Mesenteric fat pad (tissue), 1 donor: ENCODE measurements at places on chromosomes 7 and 10. TPM values are rescaled to one million over a fixed set of nuclear protein-coding genes. Genes with fewer than 3 reads are reported as not detected.

The PNLIPRP2 gene
- total RNA-seq = 1.1 TPM

The TMEM184A gene
- 0.16 TPM for total RNA-seq

The PLEKHS1 gene
- 0.13 TPM for total RNA-seq

The TRIM50 gene
- total RNA-seq = 0.71 TPM

DNA sequence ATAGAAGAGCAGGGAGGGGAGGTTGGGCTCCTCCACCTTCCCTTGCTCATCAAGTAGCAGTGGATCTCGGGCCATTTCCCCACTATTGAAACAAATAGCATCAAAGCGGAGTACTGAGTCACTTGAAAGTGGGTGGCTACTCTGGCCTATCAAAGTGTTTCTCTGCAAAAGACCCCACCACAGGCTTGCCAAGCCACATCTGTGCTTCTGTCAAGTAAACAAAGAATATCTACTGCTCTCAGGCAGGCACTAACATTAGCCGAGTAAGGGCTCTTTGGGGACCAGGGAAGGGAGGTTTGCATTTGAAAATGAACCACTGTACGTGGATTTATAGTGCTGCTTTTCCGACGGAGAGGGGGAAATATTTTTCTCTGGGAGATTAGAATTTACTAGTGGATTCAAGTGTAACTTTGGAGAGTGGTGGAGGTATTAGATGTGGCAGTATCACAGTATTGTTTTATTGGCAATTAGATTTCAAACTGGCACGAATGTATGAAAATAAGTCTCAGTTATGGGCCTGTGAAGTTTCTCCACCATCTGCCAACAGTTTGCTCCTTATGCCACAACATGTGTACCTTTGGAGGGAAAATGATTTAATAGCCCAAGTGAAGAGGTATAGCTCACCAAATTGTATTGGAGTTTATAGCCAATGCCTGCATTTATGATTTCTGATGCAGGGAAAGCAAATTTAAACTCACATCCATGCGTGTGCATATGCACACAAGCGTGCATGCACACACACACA is 97.5 kb downstream of the RPS24 start:
- DNase-seq = no peak

- no peak for DNase-seq
These were observed 345.9 kb downstream of the KIF20B start for GRCh38 chr10:90047243-90047729.

DNA sequence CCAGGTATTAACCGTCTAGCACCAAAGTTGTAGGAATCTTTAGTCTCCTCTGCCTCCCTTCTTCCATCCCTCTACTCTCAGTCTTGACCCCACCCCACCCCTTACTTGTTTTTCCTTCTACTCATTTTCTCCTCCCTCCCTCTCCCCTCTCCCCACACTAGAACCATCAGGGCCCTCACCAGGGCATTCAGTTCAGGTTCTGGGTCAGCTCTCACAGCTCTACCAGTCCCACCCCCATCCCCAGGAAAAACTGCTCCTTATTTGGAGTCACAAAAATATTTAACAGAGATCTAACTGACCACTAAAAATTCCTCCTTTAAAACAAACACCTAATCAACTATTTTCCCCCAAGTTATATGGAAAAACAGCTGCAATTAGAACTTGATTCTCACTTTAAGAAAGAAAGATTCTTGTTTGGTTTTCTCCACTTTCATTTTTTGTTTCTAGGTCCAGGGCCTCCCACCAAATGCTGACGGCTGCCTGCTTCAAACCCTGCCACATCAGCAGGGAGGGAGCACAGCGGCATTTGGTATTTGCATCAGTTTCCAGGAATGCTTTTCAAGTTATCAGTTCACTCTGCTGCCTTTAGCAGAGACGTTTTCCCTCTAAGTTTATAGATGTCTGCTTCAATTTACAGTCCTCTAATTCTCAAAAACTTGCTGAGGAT is 2.8 kb upstream of the COL1A2 start:
- DNase-seq = no peak

DNA sequence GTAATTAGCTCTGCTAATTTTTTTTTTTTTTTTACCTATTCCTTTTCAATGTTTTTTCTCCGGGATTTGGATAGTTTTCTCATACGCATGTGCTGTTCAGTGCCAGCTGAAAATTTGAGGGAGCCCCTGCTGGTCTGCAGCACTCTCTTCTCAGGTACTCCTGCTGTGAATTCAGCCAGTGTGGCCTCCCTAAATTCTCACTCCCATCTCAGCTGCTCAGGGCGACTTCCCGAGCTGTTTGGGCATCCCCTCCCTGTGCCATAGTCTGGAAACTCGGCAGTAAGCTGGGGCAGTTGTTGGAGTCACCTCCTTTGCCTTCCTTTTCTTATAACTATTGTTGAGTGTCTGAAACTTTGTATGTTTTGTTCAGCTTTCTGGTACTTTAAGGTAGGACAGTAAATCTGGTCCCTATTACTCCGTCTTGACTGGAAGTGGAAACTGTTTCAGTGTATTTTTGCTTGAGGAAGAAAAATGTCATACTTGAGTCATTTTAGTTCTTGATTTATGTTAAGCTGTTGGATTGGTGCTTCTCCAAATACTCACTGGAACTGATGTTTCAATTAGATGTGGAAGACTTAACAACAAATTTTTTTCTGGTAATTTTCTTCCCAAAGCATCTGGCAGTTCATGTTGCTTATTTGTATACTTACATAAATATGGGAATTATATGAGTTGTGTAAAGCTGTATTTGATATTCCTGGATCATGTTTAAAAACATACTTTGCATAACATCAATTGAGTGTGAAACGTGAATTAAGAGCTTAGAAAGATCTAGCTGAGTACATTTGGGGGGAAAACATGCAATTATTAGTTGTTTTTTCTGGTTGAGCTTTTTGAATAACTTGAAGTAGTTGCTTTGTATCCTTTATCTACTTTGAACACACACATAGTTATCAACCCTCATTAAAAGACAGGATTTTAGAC is 33.7 kb downstream of the MINPP1 start:
- no peak for DNase-seq

DNA sequence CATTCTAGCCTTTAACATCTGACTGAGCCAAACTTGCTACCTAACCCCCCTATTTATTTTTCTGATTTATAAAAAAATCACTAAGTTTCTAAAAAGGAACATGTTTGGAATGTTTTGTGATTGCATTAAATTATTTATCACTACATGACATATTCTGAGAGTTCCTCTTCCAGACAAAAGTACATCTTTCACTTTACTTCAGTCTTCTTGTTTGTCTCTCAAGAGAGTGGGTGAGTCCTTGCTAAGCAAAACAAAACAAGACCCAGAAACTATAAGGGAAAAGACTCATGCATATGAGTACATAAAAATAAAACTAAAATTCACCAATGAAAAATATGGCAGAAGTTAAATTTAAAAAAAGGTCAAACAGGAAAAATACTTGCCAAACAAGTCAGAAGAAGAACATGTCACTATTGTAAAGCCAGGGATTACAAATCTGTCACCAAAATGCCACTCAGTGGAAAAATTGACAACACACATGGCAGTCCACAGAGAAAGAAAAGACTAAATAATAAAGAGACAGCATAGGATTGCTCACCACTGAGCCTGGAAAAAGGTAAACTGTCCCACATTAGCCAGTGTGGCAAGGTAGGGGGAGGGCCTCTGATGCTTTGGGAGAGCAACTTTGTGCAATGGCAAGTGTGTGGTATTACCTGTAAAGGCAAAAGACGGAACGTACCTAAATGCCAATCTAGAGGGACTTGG is 166.7 kb upstream of the ZNF32 start:
- DNase-seq = no peak

DNA sequence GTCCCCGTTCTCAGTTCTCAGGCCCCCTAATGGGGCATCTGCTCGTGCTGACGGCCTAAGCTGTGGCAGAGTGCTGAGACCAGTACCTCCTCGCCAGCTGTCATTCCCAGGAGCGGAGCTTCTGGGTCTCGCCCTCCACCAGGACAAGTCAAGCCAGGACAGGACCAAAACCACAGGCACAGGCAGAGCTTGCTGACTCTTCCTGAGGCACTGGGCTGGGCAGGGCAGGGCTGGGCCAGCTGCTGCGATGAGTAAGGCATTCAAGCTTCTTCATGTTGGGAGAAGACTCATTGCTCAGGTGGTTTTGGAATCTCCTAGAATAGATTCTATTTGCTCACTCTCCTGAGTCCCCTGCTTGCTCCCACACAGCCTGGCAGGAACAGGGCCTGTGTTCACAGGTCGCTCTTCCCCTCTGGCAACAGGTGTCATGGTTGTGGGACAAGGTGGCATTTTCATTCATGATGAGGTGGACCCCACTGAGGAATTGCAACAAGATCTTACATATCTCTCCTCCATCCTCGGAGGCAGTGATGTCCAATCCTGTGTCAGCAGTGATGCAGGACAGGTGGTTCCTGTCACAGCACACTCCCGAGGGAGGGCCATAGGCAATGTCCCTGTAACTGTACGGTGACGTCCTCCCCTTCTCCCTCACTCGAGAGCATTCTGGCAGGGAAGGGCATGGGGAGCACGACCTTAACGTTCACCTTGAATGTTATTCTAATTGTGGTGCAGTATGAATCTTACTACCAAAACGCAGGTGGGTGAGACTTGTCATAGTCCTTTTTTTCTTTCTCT is 17.0 kb upstream of the SH3PXD2A start:
- no peak for DNase-seq

DNA sequence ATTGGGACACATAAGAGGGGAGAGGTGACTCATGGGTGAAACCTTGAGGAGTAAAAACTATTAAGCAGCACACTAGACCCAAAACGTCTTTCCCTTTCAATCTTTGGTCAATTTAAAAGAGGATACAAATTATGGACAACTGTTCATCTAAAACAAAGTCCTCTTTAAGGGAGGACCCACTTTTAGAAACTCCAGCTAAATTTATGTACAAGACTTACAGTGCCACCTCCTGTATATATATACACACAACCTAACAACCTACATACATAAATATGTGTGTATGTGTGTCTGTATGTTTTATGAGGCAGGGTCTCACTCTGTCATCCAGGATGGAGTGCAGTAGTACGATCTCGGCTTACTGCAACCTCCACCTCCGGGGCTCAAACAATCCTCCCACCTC is 18.1 kb upstream of the ZC3HAV1 start:
- no peak for DNase-seq

- DNase-seq = no peak
These were observed 163.1 kb downstream of the PRKCQ start for GRCh38 chr10:6416892-6417512.

DNA sequence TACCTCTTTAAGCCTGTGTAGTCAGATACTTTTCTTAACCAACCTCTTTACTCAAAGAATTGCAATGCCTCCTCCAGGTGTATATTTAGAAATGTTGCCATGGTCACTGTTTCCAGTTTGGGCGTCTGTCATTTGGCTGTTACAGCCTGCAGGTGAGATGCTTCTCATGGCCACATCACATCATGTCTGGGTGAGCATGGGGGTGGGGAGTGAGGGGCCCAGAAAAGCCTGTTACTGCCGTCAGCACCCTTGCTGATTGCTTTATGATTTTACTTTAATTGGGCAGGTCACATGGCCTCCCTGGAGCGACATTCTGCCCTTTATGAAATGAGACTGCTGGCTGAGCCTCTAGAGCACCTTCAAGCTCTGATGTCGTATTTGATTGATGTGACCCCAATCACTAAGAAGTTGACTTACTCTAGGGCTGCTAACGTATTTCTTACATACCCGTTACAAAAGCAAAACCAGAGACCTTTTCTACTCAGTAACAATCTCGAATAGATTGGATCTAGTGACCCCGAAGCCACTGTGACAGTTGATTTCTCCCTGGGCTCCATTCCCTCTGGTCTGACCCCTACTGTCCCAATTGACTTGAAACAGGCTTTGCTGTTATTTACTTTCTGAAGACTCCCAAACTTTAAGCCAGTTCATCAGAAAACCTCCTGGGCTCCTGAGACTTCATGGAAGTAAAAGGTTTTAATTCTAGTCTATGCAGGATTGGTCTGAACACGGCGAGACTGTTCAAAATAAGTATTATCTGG is 60.7 kb downstream of the OTUD1 start:
- no peak for DNase-seq

DNA sequence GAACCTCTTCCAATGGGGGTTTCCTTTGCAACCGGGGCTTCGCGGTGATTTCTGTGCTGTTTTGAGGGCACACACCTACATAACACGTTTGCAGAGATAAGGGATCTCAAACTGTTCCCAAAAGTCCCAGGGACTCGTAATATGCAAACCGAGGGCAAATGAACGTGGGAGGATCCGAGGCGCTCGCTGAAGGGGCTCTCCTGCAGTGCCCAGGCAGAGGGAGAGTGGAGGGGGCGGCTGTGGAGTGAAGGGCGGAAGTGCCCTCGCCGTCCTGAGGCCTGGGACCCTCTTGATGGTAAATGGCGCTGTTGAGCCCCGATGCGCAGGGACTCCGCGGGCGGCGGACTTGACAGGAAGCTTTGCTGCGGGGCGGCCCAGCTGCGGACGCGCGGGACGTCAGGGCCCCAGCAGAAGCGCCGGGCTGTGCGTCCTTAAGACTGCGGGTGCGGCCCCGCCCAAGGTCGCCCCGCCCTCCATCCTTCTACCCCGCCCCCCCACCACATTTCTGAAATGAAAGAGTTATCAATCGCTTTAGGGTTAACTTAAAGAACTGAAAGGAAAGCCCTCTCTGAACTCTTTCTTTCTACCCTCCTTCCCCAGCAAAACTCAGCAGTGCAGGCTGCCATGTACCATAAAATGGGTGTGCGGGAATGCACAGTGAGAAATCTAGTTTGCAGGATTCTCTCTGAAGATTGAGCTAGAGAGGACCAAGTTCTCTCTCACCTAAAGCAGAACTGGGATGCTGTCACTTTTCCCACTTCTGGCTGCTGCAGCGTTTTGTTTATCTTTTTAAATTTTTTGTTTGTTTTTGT is 151.8 kb upstream of the YAE1 start:
- no peak for DNase-seq

GRCh38 chr10:77139252-77140160 is 498.1 kb downstream of the KCNMA1 start:
- DNase-seq = no peak

- DNase-seq = no peak
These were observed 624.8 kb upstream of the FOXK1 start for GRCh38 chr7:4057289-4057616.
